HCT116 (cell line): ENCODE measurements at places on chromosomes 4 and X.
A peak's percentile ranks its signal among the peaks of the same experiment; 100 is the strongest.

- peak; percentile 16 for DNase-seq
Measured at GRCh38 chrX:72621625-72622485, 49.2 kb upstream of the HDAC8 start.

- no peak for DNase-seq
Measured at GRCh38 chrX:136487647-136488046, at the start of gene BRS3. TSS of gene BRS3 (plus strand) at chrX:136487947. CDS start at chrX:136488115, 168 bp downstream.

DNA sequence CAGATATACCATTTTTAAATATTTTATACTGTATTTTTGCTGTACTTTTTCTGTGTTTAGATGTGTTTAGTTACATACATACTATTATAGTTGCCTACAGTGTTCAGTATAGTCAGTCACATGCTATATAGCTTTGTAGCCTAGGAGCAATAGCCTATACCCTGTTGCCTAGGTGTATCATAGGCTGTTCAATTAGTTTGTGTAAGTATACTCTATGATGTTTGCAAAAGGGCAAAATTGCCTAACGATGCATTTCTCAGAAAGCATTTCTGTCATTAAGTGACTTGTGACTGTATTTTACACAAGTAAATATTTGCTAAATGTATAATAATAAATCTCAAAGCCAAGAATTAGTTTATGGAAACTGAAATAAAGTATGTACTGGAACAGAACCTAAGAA, 9.5 kb downstream of the ETFDH start:
- DNase-seq, result no peak

DNA sequence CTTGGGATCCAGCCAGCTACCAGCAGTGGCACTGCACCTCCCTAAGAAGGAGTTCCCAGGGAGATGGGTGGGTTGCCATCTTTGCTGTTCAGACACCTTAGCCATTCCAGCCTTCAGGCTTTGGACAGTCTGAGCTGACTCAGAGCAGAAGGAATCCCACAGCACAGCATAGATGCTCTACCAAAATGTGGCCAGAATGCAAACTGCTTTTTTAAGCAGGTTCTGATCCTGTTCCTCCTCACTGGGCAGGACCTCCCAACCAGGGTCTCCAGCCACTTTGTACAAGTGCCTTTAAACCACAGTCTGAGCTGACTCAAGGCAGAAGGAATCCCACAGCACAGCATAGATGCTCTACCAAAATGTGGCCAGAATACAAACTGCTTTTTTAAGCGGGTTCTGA, 209.0 kb downstream of the NPNT start:
- no peak for DNase-seq

DNA sequence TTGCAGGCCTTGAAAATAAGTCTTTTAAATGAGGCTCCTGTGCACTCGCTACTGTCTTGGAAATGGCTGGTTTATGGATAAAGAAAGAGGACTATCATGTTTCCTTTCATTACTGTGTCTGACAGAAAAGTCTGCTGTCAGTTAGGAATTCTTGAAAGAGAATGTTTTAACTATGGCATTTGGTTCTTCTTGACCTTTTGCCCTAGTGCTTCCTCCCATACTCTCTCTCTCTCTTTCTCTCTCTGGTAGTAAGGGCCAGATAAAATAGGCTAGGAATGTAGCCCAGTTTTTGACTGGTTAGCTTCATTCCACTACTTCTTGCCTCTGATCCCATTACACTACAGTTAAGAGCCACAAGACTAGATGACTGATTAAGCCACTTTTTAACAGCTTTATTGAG, 29.8 kb downstream of the YY2 start:
- DNase-seq, result no peak

- no peak for DNase-seq
Measured at GRCh38 chrX:30904632-30905031, 15.6 kb upstream of the TAB3 start.

DNA sequence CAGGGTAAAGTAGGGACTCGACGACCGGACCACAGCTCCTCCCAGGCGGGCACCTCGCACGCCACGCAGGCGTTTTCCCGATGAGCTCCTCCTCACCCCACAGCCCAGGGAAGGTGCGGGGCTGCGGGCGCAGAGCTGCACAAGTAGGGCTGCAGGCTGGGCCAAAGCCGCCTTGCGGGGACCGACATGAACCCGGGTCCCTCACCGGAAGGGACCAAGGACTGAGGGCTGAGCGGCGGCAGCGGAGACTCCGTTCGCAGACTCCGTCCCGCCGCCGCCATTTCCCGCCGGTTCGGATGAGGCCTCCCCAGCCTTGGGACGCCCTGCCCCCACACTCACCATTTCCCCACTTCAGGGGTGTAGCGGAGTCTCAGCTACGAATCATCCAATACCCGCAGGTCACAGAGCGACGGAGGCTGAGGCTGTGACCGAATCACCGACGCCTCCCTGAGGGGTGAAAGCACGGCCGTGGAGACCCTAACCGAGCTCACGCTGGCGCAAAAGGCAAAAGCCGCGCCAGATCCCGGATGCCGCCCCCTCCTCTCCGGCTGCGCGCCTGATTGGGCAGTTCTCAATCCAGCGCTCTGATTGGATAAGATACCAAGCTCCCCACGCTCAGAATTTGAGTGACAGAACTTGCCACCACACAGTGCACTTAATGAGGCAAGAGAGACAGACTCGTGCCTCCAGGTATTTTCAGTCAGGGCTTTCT, at the start of gene ZNF732:
Gene ZNF732 (minus strand): TSS at position 506 of the 712 bp plus-strand sequence. CDS start 164 bp downstream, at position 342.
- DNase-seq, result no peak

DNA sequence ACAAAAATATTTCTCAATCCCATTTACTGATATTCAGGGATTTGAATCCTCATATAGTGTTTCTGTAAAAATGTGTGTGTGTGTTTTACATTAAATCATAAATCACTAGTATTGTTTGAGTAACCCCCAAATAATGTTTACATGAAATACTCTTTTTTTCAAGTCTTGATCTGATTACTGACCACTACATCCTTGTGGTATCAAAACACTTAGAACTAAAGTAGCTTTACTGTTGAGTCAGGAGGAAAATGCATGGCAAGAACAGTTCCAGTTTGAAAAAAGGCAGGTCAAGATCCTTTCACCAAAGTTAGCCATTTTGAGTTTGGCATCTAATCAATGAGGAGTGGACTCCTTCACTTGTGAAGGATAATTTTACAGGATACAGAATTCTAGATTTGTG, 3.6 kb upstream of the WDR19 start:
- DNase-seq, result no peak

DNA sequence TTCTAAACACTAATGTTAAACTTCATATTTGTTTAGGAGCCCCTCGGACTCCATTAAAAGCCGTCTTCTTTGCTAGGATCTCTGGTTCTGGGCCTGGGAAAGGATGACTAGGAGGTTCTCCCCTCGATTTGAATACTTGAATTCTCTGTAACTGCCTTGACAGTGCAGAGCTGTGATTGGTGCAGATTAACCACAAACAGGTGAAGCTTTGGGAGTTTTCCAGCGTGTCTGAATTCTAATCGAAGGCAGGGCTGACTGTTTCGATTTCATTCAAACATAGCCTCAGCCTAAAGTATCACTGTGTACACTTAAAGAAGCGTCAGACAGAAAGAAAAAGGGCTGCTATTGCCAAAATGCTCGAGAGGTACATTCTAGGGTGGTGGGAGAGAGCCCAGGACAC, 29.0 kb downstream of the TFDP3 start:
- DNase-seq, result no peak

DNA sequence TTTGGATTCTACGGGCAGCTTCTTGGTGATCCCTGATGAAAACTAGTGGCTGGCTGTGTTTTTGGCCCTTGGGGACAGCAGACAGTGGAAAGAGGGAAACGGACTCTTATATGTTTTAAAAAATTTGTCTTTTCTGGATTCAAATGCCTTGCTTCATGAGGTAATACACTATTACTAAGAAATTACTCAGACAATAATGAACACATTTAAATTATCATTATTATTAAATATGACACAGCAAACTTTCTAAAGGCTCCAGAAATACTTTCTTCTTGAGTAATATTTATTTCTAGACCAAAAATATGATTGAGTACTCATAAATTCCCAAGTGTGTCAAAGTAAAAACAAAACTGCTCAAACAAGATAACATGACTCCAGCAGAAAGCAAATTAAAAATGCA, 520.7 kb upstream of the AADAT start:
- no peak for DNase-seq

- DNase-seq, result no peak
Measured at GRCh38 chr4:113962016-113962347, 17.5 kb downstream of the ARSJ start.

- no peak for DNase-seq
Measured at GRCh38 chr4:184409911-184410692, 64.2 kb downstream of the IRF2 start.

- DNase-seq, result no peak
Measured at GRCh38 chr4:1400831-1401408, 5.3 kb downstream of the NKX1-1 start.

GRCh38 chr4:189088780-189089179, 851.9 kb upstream of the FRG1 start:
- DNase-seq, result no peak

- DNase-seq, result no peak
Measured at GRCh38 chrX:68835104-68835442, 6.3 kb downstream of the EFNB1 start.

- DNase-seq, result no peak
Measured at GRCh38 chrX:88883200-88883599, 136.2 kb downstream of the CPXCR1 start.

DNA sequence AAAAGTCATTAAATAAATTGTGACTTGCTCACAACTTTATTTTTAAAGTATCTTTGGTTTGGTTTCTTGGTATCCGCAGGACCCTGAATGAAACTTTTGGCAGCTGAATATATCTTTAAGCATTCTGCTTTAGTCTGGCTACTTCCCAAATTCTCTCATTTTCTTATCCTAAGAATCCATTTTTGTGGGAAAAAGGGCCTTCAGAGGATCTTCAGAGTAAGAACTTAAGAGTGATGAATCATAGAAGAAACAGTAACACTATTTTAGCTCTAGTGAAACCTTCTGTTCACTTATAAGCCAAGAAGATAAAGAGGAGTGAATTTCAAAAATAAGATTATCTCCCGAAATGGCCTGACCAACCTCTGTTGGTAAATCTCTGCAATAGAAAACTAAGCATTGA, 540.6 kb upstream of the MAGEB18 start:
- no peak for DNase-seq

GRCh38 chr4:111837761-111838160, 307.5 kb upstream of the FAM241A start:
- no peak for DNase-seq
